ENCODE measurements at places on chromosomes 7 and 10.
A peak's percentile ranks its signal among the peaks of the same experiment; 100 is the strongest.

DNA sequence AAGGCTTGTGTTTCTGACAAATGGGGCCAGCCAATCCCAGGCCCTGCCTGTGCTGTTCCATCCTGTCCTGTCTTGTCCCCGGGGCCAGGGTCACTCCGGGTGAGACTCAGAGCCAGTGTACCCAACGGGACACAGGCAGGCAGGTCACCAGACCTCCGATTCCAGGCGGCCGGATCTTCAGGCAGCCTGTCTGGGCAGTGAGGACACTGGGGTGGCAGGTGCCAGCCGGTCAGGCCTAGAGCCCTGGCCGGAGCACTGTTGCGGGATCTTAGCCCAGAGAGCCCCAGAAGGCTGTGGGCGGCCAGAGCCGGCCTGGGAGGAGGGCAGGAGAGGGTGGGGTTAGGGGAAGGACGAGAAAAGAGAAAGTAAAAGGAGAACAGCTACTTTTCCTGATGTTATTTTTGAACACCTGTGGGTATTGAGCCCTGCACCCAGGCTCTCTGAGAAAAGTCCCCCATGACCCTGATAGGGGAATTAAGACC lies 134.3 kb upstream of the TNRC18 start:
- peak; percentile 76 for DNase-seq

DNA sequence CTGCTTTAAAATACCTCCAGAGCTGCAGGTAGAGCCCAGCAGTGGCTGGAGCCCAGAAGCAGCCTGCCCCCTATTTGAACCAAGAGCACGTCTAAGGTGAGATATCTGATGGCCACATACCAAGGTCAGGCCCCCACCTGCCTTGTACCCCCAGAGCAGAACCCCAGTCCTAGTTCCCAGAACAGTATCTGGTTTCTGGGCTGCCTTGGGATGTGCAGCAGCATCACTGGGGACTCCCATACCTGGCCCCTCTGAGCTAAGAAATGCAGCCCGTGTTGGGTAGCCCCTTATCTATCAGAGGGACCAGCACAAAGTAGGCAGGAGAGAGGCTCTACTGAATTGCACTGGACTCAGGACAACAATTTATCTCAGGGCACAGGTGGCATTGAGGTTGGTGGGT lies 8.9 kb downstream of the SFTPD start:
- DNase-seq = no peak

- no peak for DNase-seq
These were observed 125.7 kb upstream of the ZNF438 start for GRCh38 chr10:31157123-31158010.

DNA sequence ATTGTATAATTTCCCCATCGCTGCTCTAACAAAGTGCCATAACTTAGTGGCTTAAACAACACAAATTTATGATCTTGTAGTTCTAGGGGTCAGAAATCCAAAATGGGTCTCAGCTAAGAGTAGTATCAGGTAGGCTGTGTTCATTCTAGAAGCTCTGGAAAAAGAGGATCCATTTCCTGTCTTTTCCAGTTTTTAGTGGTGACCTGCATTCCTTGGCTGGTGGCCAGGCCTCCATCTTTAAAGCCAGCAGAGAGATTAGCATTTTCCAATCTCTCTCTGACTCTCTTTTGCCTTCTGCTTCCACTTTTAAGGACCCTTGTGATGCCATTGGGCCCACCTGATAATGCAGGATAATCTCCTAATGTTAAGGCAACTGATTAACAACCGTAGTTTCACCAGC lies 41.0 kb upstream of the C10orf120 start:
- no peak for DNase-seq

GRCh38 chr7:55484241-55484640 lies 88.1 kb downstream of the VOPP1 start:
- no peak for DNase-seq

- DNase-seq = no peak
These were observed 21.9 kb upstream of the DPYSL4 start for GRCh38 chr10:132164761-132165278.

DNA sequence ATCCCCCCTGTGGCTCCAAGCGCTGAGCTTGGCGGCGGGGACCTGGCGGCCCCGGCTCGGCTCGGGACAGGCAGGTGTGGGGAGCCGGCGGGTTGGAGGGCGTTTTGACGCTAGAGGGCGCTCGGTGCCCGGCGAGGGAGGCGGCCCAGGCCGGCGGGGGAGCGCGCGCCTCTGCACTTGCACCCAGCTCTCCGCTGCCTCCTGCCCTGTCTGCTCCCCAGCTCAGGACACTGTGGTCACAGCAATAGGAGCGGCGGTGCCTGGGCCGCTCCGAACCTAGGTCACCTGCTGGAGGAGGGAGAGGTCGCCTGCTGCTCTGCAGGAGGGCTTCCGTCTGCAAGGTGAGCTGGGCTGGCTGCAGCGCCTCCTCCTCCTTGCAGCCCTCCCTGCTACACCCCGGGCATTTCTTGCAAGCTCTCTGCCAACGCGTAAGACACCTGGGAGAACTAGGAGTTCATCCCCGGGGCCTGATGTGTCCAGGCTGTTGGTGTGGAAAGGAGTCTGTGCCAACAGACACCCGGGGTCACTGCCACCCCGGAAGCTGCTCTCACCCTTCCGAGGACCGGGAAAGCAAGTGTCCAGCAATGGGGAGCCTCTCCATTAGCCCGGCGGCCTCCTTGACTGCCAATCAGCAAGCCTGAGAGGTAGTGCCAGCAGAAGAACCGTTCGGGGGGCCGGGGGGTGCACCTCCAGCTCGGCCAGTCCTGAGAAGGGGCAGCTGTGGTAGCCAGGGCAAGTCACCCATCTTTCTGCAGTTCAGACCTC lies 620.4 kb downstream of the GALNT17 start:
- DNase-seq = no peak

- DNase-seq = no peak
These were observed 64.4 kb downstream of the RAB18 start for GRCh38 chr10:27568196-27569175.
